Upper lobe of right lung (tissue), 1 donor: ENCODE measurements at places on chromosomes 6 and 20.

- no peaks in the 10 kb centered on the region for H3K36me3 ChIP-seq
- H3K27me3 ChIP-seq: no peaks in the 10 kb centered on the region
- H3K4me1 ChIP-seq: peaks cover 19% of the 10 kb centered on the region
- H3K27ac ChIP-seq: no peak overlapping the region
These were observed 50.9 kb downstream of the TMEM242 start for GRCh38 chr6:157272372-157272771.

DNA sequence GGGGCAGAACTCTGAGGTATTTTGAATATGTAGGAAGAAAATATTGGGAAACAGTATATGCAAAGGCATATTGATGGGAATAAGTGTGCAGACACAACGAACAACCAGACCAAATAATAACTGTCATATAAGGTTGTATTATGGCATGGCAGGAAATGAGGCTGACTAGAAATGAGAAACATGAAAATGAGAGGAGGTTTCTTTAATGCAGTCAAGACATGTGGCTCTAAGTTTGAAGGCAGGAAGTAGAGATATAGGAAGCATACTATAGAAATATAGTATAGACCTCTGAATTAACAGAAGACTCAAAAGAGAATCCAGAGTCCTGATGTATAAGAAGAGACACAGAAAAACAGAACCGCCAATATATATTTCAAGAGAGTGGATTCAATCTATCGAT is 459.7 kb upstream of the PTCHD4 start:
- no peaks in the 10 kb centered on the region for H3K4me1 ChIP-seq
- H3K36me3 ChIP-seq: no peaks in the 10 kb centered on the region
- no peaks in the 10 kb centered on the region for H3K27me3 ChIP-seq
- H3K27ac ChIP-seq: no peak overlapping the region

- no peaks in the 10 kb centered on the region for H3K27me3 ChIP-seq
- no peak overlapping the region for H3K4me3 ChIP-seq
- H3K4me1 ChIP-seq: no peaks in the 10 kb centered on the region
- H3K27ac ChIP-seq: no peak overlapping the region
These were observed 13.7 kb upstream of the TMX4 start for GRCh38 chr20:8033151-8033841.

DNA sequence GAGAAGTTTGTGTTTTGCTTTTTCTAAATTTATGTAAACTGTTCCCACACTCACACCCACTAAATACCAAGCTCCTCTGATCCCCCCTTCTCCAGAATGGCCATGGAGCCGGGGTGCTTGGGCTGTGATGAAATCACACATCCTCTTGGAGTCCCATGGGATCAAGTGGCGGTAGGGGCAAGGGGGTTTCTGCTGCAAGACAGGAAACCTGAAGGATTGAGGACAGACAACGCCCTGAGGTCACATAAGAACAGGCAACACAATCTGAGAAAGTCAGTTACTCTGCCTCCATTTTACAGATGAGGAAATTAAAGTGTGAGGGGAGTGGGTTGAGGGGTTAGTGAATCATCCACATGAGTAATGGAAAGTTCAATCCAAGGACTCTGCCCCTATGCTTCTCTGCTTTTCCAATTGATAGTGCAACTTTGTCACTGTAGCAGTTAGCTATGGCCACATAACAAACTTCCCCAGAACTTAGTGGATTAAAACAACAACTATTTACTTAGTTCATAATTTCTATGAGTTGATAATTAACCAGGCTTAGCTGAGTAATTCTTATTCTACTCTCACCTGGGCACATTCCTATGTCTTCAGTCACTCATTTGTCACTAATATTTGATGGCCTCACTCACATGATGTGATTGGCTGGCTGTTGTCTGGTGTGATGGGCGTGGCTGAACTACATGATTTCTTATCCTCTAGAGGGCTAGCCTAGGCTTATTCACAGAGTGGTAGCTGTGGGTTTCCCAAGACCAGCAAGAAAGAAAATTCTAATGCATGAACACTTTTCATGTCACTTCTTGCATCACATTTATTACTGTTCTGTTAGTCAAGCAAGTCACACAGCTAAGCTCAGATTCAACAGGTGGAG is 311.1 kb upstream of the RNF24 start:
- H3K27ac ChIP-seq: no peak overlapping the region
- no peaks in the 10 kb centered on the region for H3K4me1 ChIP-seq
- H3K36me3 ChIP-seq: no peaks in the 10 kb centered on the region
- no peaks in the 10 kb centered on the region for H3K27me3 ChIP-seq
